Sigmoid colon (tissue), 7 donors: ENCODE measurements at places on chromosomes 12 and 14.
A peak's percentile ranks its signal among the peaks of the same experiment; 100 is the strongest.

GRCh38 chr14:49584058-49584457, 2.1 kb downstream of the RPS29 start:
- H3K4me3 ChIP-seq = no peak overlapping the region
- H3K27ac ChIP-seq = no peak overlapping the region
- peaks cover 35% of the 10 kb centered on the region for H3K4me1 ChIP-seq
- DNase-seq = no peak
- no peaks in the 10 kb centered on the region for H3K36me3 ChIP-seq

DNA sequence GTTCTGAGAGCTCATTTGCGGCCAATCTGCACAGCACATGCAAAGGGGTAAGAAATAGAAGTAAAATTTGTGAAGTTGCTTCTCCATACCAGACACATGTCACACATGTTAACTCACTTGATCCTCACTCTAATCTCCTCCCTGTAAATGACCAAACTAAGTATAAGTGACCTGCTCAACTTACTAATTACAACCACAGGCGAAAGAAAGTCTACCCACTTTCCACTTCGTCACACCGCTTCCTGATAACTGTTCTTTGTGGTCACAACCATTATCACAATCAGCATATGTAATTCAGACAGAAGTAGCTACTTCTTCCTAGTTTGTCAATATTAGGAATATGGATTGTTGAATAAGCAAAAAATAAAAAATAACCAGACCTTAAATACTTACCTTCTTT, 293.7 kb upstream of the CLEC14A start:
- H3K27ac ChIP-seq = no peak overlapping the region
- H3K27me3 ChIP-seq = no peaks in the 10 kb centered on the region
- H3K4me3 ChIP-seq = no peak overlapping the region
- no peak for DNase-seq
- no peaks in the 10 kb centered on the region for H3K36me3 ChIP-seq

GRCh38 chr14:21382095-21382494, 1.7 kb downstream of the SUPT16H start:
- peaks cover 20% of the 10 kb centered on the region for H3K36me3 ChIP-seq
- H3K27me3 ChIP-seq = no peaks in the 10 kb centered on the region
- no peak overlapping the region for H3K4me3 ChIP-seq
- no peak overlapping the region for H3K27ac ChIP-seq
- DNase-seq = no peak

DNA sequence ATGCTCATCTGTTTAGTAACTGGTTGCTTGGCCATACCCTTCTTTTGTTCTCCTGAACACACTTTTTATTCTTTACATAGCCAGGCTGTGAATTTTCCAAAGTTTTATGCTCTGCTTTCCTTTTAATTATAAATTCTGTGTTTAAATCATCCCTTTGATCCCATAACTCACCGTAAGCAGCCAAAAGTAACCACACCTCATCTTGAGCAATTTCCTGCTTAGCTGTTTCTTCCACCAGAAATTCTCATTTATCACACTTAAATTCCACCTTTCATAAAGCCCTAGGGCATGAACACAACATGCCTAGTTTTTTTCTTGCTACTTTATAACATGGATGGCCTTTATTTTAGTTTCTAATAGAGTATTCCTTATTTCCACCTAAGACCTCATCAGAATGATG, 510.7 kb downstream of the C12orf50 start:
- no peaks in the 10 kb centered on the region for H3K36me3 ChIP-seq
- H3K27me3 ChIP-seq = no peaks in the 10 kb centered on the region
- H3K4me3 ChIP-seq = no peak overlapping the region
- DNase-seq = no peak

DNA sequence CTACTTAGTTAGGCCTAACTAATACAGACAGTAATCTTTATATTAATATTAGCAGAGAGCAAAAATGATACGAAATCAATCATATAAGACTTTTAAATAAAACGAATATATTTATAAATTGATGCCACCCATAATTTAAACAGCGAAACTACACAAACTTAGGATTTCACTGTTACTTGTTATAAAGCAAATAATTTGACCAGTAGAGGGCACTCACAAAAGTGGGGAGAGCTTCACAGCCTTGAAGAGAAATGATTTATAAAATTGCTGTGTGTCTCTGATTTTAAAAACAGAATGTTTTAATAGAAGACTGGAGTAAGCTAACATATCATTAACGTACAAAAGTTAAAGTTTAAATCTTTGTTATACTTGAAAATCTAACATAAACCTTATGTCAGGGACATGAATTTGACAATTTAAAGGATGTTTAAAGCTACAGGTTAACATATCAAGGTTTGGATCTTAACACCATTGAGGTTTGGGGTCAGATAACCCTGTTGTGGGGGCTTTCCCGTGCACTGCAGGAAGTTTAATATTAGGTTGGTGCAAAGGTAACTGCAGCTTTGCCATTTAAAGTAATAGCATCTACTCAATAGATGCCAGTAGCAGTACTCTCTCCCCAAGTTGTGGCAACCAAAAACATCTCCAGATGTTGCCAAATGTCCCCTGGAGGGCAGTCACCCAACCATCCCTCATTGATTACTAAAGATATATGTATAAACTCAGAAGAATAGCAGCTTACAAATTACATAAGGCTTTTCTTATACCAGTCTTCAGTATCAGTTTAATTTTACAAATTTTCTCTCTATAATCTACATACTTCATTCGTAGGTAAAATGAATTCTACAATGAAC, 9.3 kb downstream of the KRAS start:
- peak overlapping the region; percentile 39 for H3K27ac ChIP-seq
- H3K36me3 ChIP-seq = no peaks in the 10 kb centered on the region
- H3K4me3 ChIP-seq = no peak overlapping the region
- peaks cover 4% of the 10 kb centered on the region for H3K4me1 ChIP-seq
- H3K27me3 ChIP-seq = no peaks in the 10 kb centered on the region

GRCh38 chr12:19238540-19238939, 109.0 kb downstream of the PLEKHA5 start:
- H3K27ac ChIP-seq = no peak overlapping the region
- no peak overlapping the region for H3K4me3 ChIP-seq
- DNase-seq = no peak
- peaks cover 24% of the 10 kb centered on the region for H3K4me1 ChIP-seq
- no peaks in the 10 kb centered on the region for H3K27me3 ChIP-seq
